IPS DF 19.7 (cell line): ENCODE measurements at places on chromosomes 4 and X.

GRCh38 chr4:184400375-184400870, 73.9 kb downstream of the IRF2 start:
- no peak for DNase-seq

DNA sequence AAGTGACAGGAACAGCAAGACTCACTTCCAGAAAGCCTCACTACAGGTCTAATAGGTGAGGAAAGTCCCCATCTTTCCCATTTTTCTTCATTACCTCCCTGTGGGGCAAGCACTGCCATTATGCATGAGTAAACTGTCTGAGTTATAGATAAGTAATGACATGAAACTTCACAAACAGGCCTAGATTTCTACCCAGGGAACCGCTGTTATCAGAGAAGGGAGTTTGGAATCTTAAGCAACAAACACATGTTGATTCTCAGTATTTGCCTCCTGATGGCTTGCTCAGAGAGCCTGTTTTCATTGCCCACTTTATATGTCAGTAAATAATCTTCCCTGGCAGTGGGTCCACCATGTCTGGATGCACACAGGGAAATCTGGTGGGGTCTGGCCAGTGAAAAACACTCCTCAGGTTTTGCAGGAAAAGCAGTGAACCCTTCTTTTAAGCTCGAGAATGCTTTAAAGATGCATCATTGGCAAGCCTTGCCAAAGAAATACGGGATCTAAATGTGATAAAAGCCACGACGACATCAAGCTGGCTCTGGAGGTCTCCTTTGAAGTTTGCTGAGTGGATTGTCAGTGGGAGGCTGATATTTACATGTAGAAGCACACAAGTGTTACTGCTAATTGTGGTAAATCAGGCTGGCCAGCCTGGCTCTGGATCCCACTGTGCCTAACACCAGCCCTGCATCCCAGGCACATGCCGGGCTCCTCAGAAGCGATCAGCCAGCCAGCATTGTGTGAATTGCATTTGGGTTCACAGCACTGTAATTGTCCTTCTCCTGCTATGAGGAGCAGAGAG, 25.2 kb downstream of the PDGFRA start:
- no peak for DNase-seq

DNA sequence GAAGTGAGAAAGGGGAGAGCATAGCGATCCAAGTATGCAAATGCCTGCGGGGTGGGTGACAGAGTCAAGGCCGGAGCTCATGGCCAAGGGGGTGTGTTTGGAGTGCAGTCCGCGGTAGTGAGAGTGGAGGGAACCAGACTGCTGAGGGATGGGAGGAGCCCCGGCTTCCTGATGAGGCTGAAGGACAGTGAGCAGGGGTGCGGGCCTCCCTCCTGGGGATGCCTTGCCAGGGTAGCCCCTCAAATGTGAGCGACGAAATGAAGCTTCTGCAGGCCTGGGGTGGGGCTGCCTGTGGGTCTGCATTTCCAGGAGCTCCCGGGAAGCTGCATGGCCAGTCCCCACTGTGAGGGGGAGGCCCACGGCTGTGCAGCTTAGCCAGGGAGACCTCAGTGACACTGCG, 45.0 kb downstream of the PSAPL1 start:
- DNase-seq = no peak

- no peak for DNase-seq
Observed at GRCh38 chr4:1329408-1330371, 17.3 kb upstream of the UVSSA start.

DNA sequence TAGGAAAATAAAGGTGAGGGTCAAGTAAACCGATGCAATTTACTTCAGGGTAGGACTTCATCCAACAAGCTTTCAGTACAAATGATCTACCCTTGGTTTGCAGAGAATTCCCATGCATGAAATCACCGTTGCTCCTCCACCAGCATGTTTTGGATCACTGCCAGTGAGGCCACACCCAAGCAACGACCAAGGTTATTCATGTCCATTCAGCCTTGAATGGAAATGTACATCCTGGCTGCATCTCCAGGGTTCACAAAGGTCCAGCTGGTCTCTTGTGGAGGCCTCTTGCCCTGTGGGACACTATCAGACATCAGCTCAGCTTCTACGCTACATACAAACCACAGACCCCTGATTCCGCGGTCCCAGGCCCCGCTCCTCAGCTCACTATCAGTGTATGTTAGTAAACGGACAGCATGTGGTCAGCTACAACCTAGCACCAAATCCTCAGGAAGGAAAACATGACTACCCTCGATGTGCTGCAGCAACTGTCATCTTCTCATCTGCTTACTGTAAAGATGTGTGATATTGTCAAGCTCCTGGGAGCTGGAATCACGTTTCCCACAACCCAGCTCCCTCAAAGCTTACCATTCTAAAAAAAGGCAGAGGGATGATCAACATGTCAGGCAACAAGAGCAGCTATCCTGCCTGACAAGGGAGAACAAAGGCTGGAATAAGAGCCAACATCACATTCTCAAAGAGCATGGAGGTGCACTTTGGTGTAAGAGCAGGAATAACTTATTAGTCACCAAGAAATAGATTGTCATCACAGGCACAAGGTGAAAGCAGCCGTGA, 4.9 kb downstream of the LYAR start:
- DNase-seq = no peak

DNA sequence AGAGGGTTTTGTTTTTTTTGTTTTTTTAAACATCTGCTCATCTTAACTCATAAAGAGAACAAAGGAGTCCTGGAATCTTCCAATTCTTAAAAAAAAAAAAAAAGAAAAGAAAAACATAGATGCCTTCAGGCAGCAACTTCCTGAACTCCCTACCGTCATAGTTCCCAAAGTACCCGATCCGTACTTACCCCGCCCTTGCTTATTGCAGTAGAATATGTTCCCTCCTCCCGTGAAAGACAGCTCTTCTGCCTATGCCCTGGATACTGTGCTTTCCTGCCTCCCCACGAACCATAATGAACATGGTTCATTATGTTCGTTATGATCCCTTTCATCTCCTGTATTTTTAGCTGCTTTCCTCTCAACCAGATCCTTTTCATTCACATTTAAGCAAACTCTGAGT, 40.3 kb downstream of the KLHL5 start:
- no peak for DNase-seq

DNA sequence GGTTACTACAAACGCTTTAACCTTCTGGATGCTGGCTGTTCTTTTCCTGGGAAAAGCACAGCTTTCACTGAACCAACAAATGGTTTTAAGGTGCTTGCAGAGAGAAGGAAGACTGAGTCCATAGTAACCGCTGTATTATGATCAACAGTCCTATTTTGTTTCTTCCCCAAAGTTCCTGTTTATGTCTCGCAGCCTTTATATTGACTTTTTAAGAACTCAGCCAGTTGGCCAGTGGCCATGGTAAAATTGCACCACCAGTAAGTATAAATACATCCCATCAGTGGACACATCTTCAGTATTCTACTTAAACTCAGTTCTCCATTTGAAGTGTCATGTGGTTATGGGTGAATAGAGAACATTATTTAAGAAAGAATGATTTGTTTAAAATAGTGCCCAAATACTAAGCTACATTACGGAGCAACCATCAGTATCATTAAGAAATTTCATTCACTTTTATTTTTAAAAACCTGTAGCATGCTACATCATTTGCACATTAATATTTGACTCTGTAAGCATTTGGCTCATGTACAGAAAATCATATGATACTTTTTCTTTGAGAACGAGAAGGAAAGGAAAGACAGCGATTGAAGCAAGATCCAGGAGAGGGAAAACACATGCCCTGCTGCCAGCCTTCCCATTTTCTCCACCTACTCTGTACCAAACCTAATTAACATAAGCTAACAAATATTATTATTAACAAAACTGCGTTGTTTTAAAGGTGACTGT, 287.0 kb downstream of the ARHGAP24 start:
- no peak for DNase-seq

- no peak for DNase-seq
Observed at GRCh38 chr4:20252656-20253282, 1.1 kb downstream of the SLIT2 start.

- DNase-seq = no peak
Observed at GRCh38 chr4:13558881-13559280, 14.6 kb upstream of the NKX3-2 start.

GRCh38 chr4:99008051-99008450, 12.5 kb downstream of the METAP1 start:
- DNase-seq = no peak

GRCh38 chrX:17564689-17565409, 172.4 kb upstream of the SCML1 start:
- DNase-seq = no peak

GRCh38 chrX:19893727-19894126, 6.3 kb upstream of the SH3KBP1 start:
- no peak for DNase-seq

DNA sequence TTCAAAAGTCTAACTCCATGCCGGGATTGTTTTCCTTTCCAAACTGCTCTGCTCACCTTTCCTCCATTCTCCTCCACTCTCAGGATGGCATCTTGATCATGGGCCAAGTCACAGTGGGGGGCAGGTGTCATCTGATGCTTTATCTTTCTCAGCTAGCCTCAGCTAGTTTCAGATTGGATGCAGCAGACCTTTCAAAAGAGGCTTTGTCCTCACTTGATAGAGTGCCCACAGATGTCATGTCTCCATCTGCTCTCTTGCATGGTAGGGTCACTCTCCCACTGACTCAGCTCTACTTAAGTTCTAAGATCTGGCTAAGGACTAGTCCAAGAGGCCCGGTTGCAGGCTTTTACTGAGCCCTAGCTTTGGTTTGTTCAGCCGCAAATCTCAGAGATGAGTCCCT, 341.8 kb upstream of the GALNT7 start:
- DNase-seq = no peak

GRCh38 chrX:150569155-150569477, 695 bp downstream of the MTM1 start:
- no peak for DNase-seq

DNA sequence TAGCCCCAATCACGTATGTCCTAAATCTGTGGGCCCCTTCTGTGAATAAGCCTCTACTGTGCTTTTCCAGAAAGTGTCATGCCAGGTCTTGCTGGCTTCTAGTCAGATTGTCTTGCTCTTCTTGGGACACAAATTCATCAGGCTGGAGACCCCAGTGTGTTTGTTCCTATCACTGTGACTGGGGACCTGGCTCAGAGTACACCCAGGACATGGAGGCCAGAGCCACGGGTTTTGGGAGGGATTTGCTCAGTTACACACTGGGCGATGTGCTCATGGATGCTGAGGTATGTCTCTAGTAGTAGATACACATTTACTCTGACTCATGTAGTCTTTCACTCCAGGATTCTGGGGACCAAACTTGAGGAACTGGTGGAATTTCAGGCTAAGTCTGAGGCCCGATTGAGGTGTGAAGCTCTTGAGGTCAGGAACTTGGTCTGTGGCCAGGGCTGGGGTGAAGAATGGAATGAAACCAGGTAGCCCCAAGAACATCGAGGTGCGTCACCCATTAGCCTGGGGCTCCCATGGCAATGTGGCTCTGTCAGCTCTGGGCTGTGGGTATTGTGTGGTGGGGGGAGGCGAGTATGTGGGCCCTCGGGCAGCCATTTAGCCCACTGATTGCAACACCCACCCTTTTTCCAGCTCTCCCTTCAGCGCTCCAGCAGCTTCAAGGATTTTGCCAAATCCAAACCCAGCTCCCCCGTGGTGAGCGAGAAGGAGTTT, 7.7 kb downstream of the SASH3 start:
- DNase-seq = no peak

GRCh38 chr4:186151499-186151898, 39.9 kb upstream of the CYP4V2 start:
- DNase-seq = no peak

- DNase-seq = no peak
Observed at GRCh38 chrX:10756441-10756840, 136.1 kb upstream of the MID1 start.

DNA sequence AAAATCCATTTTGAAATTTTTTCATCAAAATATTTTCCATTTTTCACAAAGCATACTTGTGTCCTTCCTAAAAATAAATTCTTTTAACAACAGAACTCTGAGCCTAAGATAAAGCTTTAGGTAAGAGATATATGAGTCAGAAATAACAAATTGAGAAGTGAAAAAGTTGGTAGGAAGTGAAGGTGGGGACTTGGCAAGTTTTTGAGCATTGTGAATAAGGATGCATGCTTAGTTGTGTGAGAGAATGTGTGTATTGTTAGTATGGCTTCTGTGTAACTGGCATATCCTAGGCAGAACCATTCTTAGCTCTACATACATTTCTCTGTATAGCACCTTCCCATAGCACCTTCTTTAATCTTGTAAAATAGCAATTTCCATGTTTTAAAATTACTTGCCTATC, 6.8 kb downstream of the ASB5 start:
- no peak for DNase-seq

- no peak for DNase-seq
Observed at GRCh38 chr4:185997296-185997695, 71.7 kb upstream of the TLR3 start.

GRCh38 chr4:55610381-55610780, 18.3 kb upstream of the PDCL2 start:
- no peak for DNase-seq

DNA sequence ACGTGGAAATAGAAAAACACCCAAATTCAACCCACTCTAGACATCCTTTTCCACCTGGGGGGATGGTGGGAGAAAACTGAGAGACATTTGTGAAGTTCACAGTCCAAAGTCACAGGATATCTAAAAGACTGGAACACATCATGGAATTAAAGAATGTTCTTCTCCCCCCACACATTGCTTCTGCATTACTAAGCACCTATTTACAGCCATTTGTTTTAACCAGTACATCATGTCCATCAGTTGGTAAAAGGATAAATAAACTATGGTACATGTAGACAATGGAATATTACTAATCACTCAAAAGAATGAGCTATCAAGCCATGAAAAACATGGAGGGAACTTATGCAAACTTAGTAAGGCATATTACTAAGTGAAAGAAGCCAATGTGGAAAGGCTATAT, 185.5 kb upstream of the ANXA10 start:
- no peak for DNase-seq

- DNase-seq = no peak
Observed at GRCh38 chr4:147693218-147693617, 9.3 kb upstream of the PRMT9 start.

DNA sequence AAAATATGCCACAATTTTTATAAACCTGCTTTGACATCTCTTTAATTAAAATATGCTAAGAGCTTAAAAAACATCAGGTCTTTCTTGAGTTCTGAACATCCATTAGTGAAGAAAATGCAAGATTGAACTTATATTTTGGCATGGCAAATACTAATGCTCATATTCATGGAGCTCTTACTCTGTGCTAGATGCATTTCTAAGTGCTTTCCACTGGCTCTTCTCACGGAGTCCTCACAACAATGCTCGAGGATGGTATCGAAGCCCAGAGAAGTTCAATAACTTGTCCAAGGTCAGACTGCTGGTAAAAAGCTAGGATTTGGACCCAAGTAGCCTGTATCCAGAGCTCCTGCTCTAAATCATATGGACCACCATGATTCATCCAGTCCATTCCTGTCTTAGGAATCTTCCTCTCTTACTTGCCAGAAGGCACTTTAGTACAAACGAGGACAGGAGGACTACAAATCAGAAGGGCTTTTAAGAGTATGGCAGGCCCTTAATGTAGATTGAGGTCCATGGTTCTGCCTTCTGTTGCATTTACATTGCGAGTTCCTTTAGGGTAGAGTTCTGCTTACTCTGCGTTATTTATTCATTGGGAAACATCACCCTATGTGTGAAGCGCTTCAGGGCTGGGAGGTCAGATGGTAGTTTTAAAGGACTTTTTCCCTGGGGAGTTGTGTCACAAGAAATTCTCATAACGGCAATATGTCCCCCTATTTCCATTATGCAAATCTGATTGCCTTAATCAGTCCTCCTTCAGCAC, 199.2 kb downstream of the RASL11B start:
- no peak for DNase-seq

GRCh38 chr4:129806986-129807385, 711.0 kb downstream of the C4orf33 start:
- no peak for DNase-seq

GRCh38 chrX:141814213-141814857, 23.8 kb upstream of the MAGEC3 start:
- DNase-seq = no peak

GRCh38 chrX:13340182-13340791, 20.4 kb upstream of the ATXN3L start:
- no peak for DNase-seq
